ENCODE measurements at places on chromosomes 13 and 19.

DNA sequence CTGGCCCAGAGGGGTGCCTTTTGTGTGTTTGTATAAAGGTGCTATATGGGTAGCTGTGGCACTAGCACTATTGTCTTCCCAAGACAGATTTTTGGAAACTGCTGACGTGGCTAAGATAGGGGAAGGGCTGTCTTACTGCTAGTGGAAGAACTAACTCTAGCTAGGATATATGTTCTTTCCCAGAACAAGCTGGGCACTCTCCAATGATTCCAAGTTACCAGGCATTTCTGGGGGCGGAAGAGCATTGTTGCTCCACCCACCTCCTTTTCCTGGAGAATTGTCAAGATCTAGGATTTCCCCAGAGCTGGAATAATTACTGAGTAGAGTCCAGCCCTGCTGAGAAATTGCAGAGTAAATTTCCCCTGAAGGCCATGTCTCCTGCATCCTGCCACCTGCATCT lies 408.3 kb downstream of the KLF5 start:
- DNase-seq, result no peak

DNA sequence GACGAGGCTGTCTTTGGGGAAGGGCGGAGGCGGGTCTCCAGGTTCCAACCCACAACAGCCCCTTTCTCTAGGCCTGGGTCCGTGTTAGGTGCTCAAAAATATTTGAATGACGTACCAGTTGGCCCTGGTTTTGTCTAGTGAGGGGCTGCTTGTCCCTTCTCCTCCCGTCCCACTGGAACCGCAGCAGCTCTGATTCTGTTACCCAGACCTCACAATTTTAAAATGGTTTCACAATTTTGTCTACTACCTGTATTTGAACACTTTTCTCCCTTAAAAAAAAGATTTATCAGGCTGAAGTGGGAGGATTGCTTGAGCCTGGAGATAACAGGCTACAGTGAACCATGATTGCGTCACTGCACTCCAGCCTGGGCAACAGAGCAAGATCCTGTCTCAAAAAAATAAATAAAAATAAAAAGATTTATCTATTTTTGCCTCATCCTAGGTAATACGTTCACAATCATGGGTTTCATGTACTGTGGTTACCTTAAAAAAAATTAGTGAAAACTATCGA lies 1.3 kb upstream of the IRF2BP1 start:
- DNase-seq, result no peak

GRCh38 chr13:45781553-45782326 lies 69.8 kb downstream of the SIAH3 start:
- no peak for DNase-seq

DNA sequence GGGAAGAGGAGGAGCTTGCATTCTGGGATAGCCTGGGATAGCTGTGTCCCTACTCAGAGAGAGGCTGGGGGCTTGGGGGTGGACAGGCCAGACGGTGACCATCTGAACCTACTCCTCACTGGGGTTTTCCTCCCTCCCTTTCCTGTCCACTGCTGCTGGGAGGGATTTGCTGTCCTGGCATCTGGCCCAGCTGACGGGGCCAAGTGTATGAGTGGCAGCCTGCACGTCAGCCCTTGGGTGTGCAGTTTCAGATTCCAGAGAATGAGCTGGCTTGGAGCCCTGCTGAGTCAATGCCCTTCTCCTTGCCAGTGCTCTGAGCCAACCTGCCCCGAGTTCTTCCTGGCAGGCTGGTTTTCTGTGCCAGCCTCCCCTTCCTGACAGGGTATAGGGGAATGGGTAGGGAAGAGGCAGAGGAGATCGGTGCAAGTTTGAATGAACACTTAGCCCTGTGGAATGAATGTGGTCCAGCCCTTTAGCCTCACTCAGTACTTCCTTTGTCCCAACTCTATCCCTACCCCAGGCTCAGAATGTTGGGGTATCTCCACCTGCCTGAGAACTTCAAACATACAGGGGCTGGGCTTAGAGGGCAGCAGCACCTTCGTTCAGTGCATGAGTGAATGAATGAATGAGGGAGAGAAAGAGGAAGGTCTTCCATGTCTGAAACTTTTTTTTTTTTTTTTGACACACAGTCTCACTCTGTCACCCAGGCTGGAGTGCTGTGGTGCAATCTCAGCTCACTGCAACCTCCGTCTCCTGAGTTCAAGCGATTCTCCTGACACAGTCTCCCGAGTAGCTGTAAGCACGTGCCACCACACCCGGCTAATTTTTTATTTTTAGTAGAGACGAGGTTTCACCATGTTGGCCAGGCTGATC lies 1.8 kb upstream of the ANGPTL4 start:
- DNase-seq, result no peak

- DNase-seq, result no peak
Observed at GRCh38 chr13:40352802-40353562, 313.5 kb downstream of the FOXO1 start.
